Thoracic aorta (tissue), 2 donors: ENCODE measurements at places on chromosomes 1 and 21.

- no peak for DNase-seq
Measured at GRCh38 chr21:41899426-41900202, 20.5 kb upstream of the PRDM15 start.

GRCh38 chr1:208270651-208271141 is 26.5 kb upstream of the PLXNA2 start:
- DNase-seq = no peak

DNA sequence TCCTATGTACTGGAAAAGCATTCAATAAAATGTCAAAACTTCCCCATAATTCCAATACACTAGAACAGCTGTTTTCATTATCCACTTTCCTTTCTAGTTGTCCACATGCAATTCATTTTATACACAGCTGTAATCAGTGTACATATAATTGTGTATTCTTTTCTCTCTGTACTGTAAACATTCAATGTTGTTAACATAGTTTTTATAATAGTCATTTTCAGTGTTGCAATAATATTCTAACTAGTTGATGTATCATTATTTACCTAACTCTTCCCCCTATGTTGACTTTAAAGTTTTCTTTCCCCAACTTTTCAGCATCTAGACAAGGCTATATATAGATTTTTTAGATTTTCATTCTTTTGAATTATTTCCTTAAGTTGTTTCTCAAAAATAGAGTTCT is 44.4 kb downstream of the DIPK1A start:
- DNase-seq = no peak

- DNase-seq = no peak
Measured at GRCh38 chr1:196306421-196306820, 301.8 kb downstream of the KCNT2 start.

- DNase-seq = no peak
Measured at GRCh38 chr1:59556398-59556797, 258.4 kb upstream of the HOOK1 start.
